NCI-H1092 (cell line): ENCODE measurements at places on chromosomes 2 and 18.

DNA sequence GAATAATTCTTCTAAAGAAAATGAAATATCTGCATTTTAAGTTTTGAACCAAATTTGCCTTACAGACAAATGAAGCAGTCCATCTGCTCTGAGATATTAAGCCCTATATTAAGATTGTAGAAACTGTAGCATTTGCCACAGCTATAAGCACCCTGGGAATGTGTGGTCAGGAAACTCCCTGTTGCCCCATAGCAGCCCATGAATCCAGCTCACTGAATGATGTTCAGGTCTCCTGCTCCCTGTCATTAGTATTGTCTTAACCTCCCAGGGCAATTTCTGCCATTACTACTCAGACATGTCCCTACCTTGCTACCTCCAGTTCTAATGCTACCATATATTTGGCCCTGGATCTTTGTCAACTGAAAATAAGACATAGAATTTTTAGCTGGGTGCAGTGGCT, 41.1 kb downstream of the CDK15 start:
- no peak for DNase-seq

GRCh38 chr2:102251042-102251848, 60.1 kb upstream of the IL1RL1 start:
- DNase-seq, result no peak

DNA sequence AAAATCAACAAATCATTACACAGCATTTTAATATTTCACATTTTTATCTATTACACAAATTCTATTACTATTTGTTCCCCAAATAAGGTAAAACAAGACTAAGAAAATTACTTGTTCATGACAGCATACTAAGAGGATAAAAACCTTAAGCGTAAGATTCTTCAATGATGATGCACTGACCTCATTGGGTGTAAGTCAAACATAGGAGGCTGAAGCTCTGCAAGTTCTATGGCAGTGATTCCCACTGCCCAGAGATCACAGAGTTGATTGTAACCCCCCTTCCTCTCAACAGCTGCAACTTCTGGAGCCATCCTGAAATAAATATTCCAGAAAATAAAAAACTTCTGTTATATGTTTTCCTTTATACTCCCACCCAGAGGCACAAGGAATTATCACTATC, 82.2 kb upstream of the CDKL4 start:
- no peak for DNase-seq

GRCh38 chr2:217418544-217418943, 558.7 kb upstream of the TNP1 start:
- no peak for DNase-seq

DNA sequence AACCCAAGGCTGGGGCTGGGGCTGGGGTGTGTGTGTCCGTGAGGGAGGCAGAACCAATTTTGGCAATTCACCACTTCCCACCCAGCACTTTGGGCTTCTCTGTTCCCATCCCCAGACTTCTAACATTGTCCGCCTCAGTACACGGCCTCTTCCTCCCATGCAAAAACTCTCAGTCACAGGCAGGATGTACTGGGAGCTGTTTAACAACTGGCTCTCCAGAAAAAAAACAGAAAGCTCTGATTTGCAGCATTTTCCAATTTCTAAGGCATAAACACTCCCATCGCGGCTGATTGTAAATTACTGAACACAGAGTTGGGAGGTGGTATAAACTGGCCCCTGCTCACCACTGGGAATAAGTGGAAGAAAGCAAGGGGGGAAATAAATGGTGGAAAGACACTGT, 73.1 kb upstream of the MAP4K3 start:
- no peak for DNase-seq

DNA sequence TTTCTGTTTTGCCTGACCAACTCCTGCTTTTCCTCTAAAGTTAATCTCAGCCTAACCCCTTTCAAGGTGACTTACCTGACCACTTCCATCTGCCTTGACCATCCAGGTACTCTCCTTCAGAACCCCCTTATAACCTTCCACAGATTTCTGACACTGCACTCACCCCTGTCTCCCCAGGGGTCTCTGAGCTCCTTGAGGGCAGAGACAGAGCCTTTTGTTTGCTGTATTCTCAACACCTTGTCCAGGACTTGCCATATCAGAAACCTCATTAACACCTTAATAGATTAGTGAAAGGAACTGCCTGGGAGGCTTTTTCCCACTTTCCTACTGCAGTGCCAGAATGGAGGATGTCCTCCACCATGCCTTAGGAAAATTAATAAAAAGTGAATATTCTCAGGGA, 119.7 kb upstream of the SERPINE2 start:
- DNase-seq, result no peak

- DNase-seq, result no peak
These were observed 50.3 kb upstream of the B3GNT2 start for GRCh38 chr2:62145478-62146100.

GRCh38 chr2:14903709-14904374, 271.3 kb downstream of the LRATD1 start:
- no peak for DNase-seq

GRCh38 chr2:95269036-95269680, 5.1 kb upstream of the PROM2 start:
- no peak for DNase-seq

GRCh38 chr2:45396671-45397070, 214.4 kb downstream of the SRBD1 start:
- DNase-seq, result no peak
